H1 (cell line): ENCODE measurements at places on chromosomes 3 and 15.

DNA sequence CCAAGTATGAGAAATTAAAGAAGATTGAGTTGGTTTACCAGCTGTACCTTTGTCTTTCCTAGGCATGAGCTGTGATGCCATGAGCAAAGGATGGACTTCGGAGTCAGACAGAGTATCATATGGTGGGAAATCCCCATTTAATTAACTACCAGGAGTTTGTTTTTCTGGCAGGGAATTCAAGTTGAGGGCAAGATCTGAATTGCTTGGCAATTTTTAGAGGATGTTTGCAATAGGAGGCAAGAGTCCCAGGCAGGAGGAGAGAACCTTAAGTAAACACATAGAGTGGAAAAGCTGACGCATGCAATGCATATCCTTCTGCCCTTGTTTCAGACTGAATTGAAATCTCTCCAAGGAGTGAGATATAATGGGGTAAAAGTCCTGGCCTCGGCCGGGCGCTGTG lies 569.7 kb upstream of the MDFIC2 start:
- DNase-seq: no peak

DNA sequence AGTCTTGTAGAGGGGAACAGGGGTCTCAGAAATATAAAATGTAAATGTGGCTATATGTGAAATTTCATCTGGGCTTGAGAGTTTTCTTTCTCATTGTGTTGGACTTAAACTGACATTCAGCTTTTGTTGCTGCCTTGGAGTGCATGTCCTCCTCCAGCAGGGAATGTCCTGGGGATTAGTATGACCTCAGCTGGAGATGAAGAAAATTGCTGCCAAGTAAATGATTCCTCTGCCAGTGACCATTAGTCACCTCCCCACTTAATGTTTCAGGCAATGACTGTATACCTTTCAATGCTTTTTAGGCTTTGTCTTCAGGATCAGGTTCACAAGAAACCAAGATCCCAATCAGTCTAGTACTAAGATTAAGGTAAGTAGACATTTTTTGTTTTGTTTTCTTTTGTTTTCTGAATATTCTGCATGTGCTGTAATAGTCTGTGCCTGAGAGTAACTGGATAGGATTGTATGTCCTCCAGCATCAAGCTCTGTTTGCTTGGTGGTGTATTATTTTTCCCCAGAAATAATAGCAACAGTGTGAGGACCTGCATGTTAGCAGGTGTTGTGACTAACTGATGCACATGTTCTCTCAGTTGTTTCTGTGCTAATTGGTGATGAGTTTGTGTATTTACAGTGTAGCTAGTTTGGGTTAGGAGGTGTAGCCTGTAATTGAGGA lies 18.1 kb upstream of the SLC22A13 start:
- no peak for DNase-seq

DNA sequence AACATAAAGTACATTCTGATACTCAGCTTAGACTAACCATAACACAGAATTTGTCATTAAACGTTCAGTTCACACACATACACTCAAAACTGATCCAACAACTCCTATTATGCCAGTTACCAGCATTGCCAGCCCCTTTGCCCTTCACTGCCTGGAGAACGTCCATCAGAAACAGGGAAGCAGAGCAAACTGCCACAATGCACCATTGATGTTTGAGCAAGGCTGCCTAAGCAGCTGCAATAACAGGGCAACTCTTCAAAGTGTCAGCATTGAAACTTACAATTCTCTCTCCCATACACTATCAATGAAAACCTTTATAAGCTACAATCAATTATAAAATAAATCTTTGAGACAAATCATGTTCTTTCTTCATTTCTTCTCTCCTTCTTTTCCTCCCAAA lies 85.1 kb downstream of the ZBTB20 start:
- DNase-seq: no peak

GRCh38 chr3:179681492-179682263 lies 28.8 kb downstream of the USP13 start:
- DNase-seq: no peak

DNA sequence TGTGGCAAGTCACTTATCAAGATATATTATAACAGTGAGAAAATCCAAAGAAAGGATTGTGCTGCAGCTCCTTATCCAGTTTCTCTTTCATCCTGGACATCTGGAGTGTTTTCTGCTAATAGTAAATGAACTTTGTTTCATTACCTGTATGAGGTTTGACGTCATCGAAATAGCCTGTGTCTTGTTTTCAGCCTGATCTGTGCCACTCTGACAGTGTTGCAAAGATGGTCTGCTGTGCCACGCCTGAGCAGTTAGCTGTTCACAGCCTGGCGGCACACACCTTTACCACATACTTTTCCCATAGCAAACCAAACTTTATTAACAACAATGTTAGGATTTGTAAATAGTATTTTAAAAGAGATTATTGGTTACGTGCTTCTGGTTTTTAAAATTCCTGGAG lies 34.0 kb downstream of the YEATS2 start:
- no peak for DNase-seq

GRCh38 chr3:178491751-178492150 lies 44.5 kb upstream of the KCNMB2 start:
- DNase-seq: no peak

DNA sequence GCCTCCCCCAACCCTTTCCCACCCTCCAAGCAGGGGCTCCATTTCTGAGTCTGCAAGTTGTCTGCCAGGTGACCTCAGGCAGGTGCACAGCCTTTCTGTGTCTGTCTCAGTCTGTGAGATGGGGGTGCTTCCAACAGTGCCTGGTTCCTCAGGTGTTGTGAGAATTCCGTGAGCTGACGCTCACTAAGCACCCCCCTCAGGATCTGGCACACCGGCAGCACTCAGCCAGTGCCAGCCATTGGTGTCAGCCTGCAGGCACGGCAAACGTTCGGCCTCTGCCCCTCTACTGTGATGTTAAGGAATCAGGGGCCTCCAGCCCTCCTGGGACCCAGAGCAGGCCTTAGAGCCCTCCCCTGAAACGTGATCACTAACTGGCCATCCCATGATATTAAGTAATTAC lies 2.4 kb downstream of the KLF15 start:
- no peak for DNase-seq

- no peak for DNase-seq
Observed at GRCh38 chr15:51299187-51300015, 39.0 kb downstream of the CYP19A1 start.

DNA sequence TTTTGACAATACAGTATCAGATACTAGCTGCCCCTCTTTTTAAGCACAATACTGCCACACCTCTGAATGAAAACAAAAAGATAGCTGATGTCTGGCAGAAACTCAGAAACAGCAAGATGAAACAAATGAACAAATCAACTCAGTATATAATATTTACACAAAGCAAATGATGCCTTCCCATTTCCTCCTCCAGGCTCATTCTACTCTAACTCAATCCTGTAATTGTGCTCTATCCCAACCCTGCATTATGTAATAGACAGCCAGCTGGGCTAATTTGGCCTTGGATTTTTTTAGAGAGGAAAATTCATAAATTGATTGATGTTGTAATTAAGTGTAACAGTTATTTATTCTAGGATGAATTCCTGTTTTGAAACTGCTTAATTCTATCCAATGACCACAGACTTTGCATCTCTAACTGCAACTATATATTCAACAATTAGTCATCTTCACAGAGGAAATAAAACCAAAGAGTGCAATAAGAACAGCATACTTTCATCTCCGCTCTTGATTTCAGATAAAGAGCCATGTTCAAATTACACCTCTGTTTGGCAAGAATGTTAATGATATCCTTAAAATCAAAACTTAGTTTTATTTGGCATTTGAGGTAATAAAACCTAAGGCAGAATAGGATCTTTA lies 6.1 kb downstream of the ATG3 start:
- no peak for DNase-seq

GRCh38 chr15:96087180-96087884 lies 243.2 kb upstream of the NR2F2 start:
- DNase-seq: peak; percentile 36
